ENCODE measurements at places on chromosomes 6 and 20.

GRCh38 chr20:57790176-57790575 is 80.4 kb upstream of the PMEPA1 start:
- no peak for DNase-seq

GRCh38 chr20:38986663-38987062 is 24.5 kb downstream of the DHX35 start:
- no peak for DNase-seq

DNA sequence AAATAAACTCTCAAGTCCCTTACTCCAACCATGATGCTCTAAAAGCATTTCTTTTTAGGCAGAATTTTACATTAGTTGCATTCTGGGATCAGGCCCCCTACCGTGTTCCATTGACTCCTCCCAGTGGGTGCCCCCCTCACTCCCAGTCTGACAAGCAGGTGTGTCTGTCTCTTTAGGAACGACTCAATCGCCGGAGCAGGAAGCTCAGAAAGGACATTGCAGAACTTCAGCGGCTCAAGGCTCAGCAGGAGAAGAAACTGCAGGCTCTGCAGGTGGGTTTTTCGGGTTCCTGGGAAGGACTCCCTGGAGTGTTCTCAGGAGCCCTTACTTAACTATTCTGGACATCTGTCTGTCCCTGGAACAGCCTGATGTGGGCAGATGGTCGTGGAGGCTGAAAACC is 9.9 kb downstream of the TRIM40 start:
- no peak for DNase-seq

- no peak for DNase-seq
Observed at GRCh38 chr6:25934156-25934555, 3.7 kb upstream of the SLC17A2 start.

GRCh38 chr6:101605874-101606273 is 212.4 kb downstream of the GRIK2 start:
- no peak for DNase-seq

All from CD8-positive, alpha-beta T cell (primary cell).